Stimulated activated CD4-positive, alpha-beta T cell treated with anti-CD3 and anti-CD28 coated beads, Interleukin-1b, Interleukin-23, amount 100 ng/mL, for 24 hours (primary cell): ENCODE measurements at places on chromosomes 7 and 10.

DNA sequence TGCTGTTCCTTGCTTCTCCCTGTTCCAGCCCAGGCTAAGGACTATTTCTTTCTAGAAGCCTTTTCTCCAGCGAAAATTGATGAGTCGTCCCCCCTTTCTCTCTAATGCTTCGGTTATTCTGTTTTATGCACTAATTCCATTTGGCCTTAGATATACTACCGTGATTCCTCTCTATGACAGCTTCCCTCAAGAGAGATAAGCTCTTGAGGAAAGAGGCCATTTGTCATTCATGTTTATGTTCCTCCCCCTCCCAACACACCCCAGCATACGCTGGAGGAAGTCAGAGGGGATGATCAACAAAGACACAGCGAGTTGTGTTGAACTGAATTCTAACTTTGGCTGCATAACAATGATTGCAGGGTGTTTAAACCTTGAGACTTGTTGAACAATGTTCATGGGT, 198.8 kb downstream of the BMPER start:
- DNase-seq, result no peak

DNA sequence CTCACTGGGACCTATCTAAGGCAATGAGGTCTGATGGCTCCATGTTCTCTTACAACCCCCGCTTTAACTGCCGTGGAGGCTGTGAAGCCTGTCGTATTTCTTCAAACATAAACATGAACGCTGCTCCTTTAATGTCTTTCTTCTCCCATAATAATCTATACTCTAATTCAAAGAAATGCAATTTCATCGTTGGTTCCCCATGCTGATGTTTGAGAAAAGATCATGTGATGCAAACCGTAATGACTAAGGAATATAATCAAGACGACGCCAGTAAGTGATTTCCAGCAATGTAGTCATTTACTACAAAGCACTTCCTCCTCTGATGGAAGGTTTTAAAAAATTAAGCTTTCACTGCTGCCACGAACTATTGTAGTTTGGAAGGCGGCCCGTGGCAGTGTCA, 102.6 kb upstream of the NEBL start:
- DNase-seq, result no peak

- no peak for DNase-seq
These were observed 123.7 kb downstream of the IMMP2L start for GRCh38 chr7:111438369-111439289.

- no peak for DNase-seq
These were observed 28.0 kb upstream of the HABP2 start for GRCh38 chr10:113524539-113525490.

DNA sequence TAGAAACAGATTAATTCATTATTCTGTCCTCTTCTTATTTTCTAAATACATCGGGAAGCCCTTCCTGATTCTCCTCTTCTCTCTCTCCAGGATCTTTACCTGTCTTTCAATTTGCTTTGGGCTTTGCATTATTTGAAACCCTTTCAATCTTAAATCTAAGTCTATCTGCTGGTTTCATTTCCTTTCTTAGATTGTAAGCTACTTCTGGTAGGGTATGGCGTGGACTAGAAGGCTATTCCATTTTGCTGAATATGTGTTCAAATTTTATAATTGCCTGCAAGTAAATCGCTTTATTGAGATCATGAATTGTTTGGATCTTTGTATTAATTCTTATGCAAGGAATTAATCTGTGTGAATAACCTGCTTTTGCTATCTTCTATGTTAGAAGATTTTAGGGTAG, 11.1 kb downstream of the STAM start:
- DNase-seq, result no peak

DNA sequence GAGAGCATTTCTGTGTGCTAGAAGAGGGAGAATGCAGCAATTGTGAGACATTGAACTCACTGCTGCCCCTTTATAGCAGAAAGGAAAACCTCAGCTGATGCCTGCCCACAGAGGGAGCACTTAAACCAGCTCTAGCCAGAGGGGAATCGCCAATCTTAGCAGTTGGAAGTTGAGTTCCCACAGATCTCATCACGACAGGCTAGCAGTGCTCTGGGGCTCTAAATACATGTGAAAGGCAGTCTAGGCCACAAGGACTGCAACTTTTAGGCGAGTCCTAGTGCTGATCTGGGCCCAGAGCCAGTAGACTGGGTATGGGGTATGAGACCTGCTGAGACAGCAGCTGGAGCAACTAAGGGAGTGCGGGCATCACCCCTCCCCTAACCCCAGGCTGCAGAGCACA, 25.2 kb upstream of the PRR15 start:
- no peak for DNase-seq

- DNase-seq, result no peak
These were observed 3.4 kb downstream of the H2BK1 start for GRCh38 chr7:151206914-151207313.

DNA sequence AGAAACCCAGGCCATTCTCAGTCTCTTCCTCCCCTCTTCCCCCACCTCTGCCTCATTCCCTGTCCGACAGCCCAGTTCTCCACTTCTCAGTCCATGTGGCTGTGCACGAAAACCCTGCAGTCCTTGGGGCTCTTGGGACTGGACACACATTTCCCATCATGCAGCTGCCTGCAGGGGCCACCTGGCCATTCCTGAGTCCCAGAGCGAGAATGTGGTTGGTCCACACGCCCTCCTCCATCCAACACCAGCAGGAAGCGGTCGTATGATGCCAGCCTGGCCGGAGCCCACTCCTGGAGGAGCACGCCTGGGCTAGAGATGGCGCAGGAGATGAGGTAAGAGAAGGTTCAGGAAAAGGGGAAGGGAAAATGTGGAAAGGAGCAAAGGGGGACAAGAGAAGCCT, 222.5 kb downstream of the USP6NL start:
- no peak for DNase-seq

GRCh38 chr7:31114593-31115343, 62.7 kb downstream of the ADCYAP1R1 start:
- no peak for DNase-seq
